PC-3 (cell line): ENCODE measurements at places on chromosomes 1 and 21.

DNA sequence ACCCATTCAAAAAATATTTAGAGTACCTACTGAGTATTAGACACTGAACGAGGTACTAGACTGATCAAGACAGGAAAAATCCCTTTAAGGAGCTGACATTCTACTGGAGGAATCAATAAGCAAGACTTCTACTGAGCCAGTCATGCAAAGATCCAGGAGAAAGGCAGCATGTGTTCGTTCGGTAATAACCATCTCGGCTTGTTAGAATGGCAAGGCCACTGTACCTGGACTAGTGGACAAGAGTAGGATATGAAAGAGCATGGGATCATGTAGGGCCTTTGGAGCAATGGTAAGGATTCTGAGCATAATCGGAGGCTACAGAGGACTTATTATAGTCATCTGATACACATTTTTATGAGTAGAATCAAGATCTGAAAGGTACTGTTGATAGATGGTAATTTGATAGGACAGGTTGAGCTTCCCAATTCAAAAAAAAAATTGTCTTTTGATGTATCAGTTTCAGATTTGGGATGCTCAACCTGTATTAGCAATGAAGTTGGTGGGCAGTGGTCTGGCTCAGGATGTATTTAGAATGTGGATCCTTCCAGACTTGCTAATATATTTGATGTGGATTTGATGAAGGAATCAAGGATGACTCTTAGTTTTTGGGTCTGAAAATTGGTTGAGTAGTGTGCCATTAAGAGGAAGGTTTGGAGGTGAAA lies 2.3 kb downstream of the COX20 start:
- DNase-seq, result no peak

DNA sequence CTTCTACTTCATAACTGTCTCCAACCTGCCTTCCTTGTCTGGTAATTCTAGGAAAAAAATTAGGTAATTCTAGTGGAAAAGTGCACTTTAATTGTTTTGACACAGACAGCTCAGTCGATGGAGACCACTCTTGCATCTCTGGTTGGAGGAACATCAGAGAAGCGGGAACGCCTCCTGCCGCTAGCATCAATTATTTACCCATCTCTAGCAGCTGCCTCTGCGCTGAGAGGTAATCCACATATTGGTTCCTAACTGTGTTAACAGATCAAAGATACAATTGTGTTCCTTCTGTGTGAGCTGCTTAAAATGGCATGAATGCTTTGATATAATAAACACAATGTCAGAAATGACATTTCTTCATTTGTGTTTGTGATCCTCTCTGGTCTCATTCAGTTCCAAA lies 33.3 kb downstream of the C2CD2 start:
- no peak for DNase-seq

- DNase-seq, result no peak
Observed at GRCh38 chr1:65558215-65558614, 137.7 kb downstream of the LEPR start.

DNA sequence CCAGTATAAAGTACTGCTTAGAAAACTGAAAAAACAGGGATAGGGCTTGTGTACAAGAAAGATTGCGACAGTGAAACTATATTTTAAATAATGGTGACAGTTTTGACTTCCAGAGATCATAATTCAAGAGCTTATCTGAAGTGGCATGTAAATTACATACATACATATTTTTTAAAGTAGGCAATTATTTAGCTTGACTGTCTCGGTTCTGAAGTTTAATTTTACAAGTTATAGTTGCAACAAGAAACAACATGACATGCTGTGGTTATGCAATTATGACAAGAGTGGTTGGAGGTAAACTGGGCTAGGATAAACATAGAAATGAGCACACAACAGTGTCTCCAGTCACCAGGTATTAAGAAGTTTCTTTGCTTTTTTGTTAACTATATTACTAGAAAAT lies 4.1 kb downstream of the C1orf21 start:
- no peak for DNase-seq

- DNase-seq, result no peak
Observed at GRCh38 chr1:33866281-33866680, 2.4 kb downstream of the HMGB4 start.

DNA sequence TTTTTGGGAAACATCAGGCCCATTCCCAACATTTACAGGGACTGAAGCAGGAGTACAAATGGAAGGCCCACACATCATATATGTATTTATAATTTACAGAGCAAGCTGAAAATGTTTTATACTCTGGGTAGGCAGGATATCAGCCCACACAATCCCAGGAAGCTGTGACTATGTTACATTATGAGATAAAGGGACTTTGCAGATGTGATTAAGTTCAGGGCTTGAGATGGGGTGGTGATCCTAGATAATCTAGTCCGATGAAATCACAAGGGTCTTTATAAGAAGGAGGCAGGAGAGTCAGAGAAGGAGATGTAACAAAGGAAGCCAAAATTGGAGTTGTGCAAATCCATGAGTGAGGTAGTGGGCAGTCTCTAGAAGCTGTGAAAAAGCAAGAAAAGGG lies 160.5 kb downstream of the PDE4B start:
- no peak for DNase-seq
